ENCODE measurements at places on chromosomes 13 and 19. TPM values are rescaled to one million over a fixed set of nuclear protein-coding genes. Genes with fewer than 3 reads are reported as not detected.

The LGALS7B gene
- total RNA-seq: not detected

The OR10H3 gene
- not detected for total RNA-seq

The THSD1 gene
- total RNA-seq: 6.5 TPM

The MTRF1 gene
- 22.9 TPM for total RNA-seq

The RASIP1 gene
- 7.4 TPM for total RNA-seq

The PCDH9 gene
- total RNA-seq: 217 TPM

The ADGRE1 gene
- not detected for total RNA-seq

The CLC gene
- not detected for total RNA-seq

The ZNF567 gene
- 11.1 TPM for total RNA-seq

The COMMD6 gene
- 47.4 TPM for total RNA-seq

The RETN gene
- total RNA-seq: not detected

The KLHL1 gene
- total RNA-seq: 1.3 TPM

The EDNRB gene
- 34.4 TPM for total RNA-seq

The ARHGAP45 gene
- total RNA-seq: 16.6 TPM

The ZNF813 gene
- 1.3 TPM for total RNA-seq

The NAPSA gene
- 1.3 TPM for total RNA-seq

The ADM5 gene
- total RNA-seq: 3.2 TPM

The KL gene
- total RNA-seq: 0.86 TPM

The ZNF256 gene
- 11.2 TPM for total RNA-seq

The FFAR1 gene
- total RNA-seq: 0.32 TPM

The MBD3L3 gene
- not detected for total RNA-seq

The PPP6R1 gene
- total RNA-seq: 105 TPM

The PROZ gene
- not detected for total RNA-seq

The PSG3 gene
- total RNA-seq: not detected

The POLRMT gene
- total RNA-seq: 57.5 TPM

The OVOL3 gene
- total RNA-seq: not detected

The NLRP11 gene
- total RNA-seq: not detected

The TPTE2 gene
- not detected for total RNA-seq

The CLPTM1 gene
- total RNA-seq: 150 TPM

The TFDP1 gene
- total RNA-seq: 31.1 TPM

The KCNN4 gene
- total RNA-seq: 2.9 TPM

The ATP8A2 gene
- total RNA-seq: 32.0 TPM

The SIGLEC11 gene
- 1.1 TPM for total RNA-seq

The TSKS gene
- not detected for total RNA-seq

The IL4I1 gene
- total RNA-seq: not detected

The SOX1 gene
- 3.5 TPM for total RNA-seq

The FCHO1 gene
- 123 TPM for total RNA-seq

The SRRM5 gene
- total RNA-seq: 1.1 TPM

The ZNF550 gene
- 16.8 TPM for total RNA-seq

The KIR2DL3 gene
- total RNA-seq: not detected

The SSC5D gene
- 9.7 TPM for total RNA-seq

The TNFSF13B gene
- total RNA-seq: 9.6 TPM

The TMEM38A gene
- total RNA-seq: 20.6 TPM

The SLC5A5 gene
- not detected for total RNA-seq

Data from dorsolateral prefrontal cortex (tissue), 122 donors.